H4 (cell line): ENCODE measurements at places on chromosomes 7 and 10. TPM values are rescaled to one million over a fixed set of nuclear protein-coding genes. Genes with fewer than 3 reads are reported as not detected.

Gene GET4
- total RNA-seq: 42.0 and 50.6 TPM in 2 replicates

Gene HOXA10
- 2.0 and 6.1 TPM in 2 replicates for total RNA-seq

Gene TRA2A
- total RNA-seq: 21.2 and 27.7 TPM in 2 replicates

Gene FRA10AC1
- total RNA-seq: 0.74 and 2.0 TPM in 2 replicates

Gene FRAT1
- 0.89 and 1.6 TPM in 2 replicates for total RNA-seq

Gene TMEM140
- 18.6 and 27.3 TPM in 2 replicates for total RNA-seq

Gene ACTR3C
- total RNA-seq: 0.23 TPM in 1 of 2 replicates, not detected in the other

Gene AHR
- 234 and 274 TPM in 2 replicates for total RNA-seq

Gene SPDYE5
- total RNA-seq: not detected in 2 replicates

Gene NANOS1
- total RNA-seq: 4.7 and 6.7 TPM in 2 replicates

Gene COL17A1
- total RNA-seq: not detected in 2 replicates

Gene SLC18A3
- total RNA-seq: not detected in 2 replicates

Gene POLR1F
- 61.5 and 74.3 TPM in 2 replicates for total RNA-seq

Gene BET1
- 67.3 and 76.4 TPM in 2 replicates for total RNA-seq

DNA sequence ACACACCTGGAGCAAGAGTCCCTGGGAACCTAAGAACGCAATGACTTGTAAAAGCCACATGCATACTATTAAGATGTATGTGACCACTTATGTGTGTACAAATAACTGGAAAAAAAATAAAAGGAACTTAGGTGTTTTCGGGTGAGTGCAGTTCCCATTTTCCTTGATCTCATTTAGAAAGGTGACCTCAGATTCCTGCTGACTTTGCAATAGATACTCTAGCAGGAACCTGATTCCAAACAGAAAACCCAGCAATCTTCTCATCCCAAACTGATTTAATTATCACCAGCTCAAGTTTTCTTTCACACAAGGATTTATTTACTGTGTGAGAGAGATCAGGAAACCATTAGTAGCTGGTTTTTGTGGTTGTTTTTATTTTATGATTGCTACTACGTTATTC lies 56.5 kb upstream of the LRGUK start:
- DNase-seq: no peak

- no peak for DNase-seq
These were observed 4.6 kb downstream of the INPP5A start for GRCh38 chr10:132542086-132542775.

DNA sequence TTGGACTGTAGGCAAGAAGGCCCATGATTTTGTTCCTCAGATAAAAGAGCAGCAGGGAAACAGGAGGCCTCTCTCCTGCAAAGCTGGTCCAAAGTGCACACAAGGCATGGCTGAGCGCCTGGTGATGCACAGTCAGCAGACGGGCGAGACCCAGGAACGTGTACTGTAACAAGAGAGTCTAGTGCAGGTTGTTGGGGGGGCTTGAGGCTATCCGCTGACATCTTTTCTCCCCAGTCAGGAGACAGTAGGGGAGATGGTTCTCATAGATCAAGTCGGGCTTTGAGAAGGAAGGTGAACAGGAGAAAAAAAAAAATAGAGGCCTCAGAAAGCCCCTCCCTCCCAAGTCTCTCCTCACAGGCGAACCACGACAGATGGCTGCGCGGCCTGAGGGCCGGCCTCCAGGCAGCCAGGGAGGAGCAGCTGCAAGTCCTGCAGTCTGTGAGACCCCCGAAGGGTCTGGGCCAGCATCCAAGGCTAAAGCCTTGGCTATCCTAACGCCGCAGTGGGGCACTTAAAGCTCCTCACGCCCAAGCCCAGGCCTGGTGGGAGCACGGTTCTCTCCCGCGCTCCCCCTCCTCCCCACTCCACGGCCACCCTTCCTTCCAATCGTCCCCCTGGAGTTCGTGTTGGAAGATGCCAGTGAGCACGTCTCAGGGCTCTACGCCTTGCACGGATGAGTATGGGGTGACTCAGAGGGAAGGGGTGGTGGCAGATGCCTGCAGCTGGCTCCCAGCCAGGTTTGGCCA lies 68.3 kb downstream of the PRKAG2 start:
- peak; percentile 78 for DNase-seq

DNA sequence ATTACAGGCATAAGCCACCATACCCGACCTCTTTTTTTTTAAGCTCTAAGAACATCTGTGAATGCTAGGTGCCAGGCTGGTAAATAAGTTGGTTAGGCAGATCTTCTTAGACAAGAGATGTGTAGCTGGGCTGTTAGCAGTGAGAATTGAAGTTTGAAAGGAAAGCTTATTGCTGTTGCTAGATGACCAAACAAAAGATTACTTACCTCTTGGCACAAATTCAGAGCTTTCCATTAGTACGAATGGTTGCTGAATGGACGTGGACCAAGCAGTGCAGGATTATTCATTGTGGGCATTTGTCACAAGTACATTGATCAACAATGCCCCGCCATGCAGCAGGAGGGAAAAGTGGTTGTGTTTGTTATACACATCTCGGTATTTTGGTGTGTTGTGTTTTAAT lies 131.2 kb downstream of the GFRA1 start:
- DNase-seq: no peak

DNA sequence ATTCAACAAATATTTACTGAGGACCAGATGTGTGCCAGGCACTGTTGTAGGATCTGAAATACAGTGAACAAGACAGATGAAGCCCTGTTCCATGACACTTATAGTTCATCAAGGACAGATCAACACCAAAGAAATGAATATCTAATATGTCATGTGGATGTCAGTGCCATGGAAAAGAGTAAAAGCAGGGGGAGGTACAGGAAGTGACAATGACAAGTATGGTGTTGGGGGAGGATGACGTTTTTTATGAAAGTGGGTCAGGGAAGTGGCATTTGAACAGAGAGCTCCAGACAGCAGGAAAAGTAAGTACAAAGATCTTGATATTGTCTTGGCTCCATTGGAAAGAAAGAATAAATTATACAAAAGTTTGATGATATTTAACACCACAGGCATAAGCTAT lies 7.0 kb upstream of the SFMBT2 start:
- no peak for DNase-seq

- no peak for DNase-seq
These were observed 15.7 kb upstream of the TNKS2 start for GRCh38 chr10:91782539-91782938.

DNA sequence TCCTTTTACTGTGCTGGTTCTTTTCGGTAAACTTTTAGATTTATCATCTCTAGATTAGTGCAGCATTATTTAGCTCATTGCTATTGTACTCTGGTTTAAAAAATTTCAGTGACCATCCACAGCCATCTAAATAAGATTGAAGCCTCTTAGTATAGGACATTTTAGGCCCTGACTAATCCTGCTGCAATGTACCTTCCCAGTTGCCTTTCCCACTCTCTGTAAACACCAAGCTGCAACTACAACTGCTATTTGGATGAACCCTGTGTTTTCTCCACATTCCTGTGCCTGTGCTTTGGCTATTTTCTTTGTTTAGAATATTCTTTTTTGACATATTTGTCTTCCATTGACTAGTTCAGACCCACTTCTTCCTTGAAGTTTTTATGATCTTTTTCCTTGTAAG lies 314.6 kb downstream of the AUTS2 start:
- no peak for DNase-seq

DNA sequence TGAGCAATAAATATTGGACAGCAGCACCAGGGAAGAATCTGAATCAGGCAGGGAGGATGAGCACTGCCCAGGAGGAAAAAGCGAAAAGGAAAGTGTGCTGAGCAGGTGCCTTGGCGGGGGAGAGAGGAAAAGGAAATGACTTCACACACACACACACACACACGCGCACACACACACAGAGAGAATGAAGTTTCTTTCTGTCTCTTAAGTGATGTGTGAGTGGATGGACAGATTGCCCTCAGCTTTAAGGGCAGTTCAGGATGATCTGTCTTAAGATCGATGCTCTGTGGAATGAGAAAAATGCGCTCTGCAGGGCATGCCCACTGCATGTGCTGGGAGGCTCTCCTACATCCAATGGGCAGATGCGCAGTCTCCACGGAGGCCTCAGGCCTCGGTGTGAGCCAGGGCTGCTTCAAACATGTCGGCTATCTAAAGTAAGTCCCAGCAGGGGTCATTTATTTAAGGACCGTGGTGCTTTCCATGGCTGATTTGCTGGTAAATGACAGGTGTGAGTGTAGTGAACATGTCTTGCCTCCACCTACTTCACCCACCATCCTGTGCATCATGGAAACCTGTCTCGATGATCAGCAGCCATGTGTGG lies 2.5 kb upstream of the ACBD5 start:
- DNase-seq: peak; percentile 65

DNA sequence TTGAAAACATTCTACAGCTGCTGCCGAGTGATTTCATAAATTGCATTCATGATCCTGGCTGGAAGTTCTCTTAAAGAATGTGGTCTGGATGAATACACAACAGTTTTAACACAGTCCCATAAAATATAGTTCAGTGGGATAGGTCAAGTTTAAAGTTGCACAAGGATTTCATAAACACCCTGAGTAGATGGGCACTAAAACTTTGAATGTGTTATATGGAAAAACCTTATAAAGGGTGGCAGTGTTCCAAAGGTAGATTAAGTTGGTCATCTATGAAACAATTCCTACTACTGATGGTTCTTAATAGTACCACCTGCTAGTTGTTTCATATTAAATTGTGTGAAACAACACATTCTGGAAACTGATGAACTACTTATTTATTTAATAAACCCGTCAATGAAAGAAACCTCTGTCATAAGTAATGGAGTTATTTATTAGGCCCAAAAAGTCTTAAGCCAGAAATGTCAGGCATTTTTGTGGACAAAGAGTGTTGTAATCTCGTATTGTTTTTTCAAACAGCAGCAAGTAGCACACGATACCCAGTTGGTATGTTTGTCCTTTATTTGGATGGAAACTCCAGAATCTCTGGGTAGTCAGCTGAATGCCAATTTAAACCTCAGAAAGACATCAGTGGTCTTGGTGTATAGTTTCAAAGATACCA lies 14.3 kb upstream of the RPA3 start:
- peak; percentile 89 for DNase-seq

DNA sequence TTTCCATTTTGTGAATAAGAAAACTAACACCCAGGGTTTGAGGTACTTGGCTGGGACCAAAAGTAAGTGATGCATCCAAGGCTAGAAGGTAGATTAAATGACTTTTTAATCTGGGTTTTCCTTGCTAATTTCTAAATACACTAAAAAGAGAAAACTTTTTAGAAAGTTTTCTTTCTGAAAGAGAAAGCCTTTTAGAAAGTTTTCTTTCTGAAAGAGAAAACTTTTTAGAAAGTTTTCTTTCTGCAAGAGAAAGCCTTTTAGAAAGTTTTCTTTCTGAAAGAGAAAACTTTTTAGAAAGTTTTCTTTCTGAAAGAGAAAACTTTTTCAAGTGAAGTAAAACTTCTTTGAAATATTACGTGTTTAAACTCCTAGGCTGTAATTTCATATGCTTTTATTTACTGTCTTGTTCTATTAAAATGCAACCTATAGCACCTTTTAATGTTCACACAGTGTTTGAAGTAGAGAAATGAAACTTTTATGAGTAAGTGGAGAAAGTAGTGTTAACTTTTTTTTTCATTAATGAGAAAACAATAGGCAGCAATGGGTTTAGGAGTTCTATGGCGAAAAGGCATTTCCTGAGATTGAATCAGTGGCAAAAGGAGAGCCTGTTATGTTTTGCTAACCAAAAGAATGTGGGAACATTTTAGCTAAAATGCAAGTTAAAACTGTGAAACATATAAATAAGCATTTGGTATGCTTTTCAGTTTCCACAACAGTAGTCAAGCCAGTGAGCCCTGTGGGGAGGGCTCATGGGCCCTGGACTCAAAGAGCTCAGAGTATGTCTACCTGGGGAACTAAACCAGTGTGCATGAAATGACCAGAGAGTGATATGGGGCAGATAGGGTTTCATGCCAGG lies 103.7 kb downstream of the RBM20 start:
- DNase-seq: no peak

DNA sequence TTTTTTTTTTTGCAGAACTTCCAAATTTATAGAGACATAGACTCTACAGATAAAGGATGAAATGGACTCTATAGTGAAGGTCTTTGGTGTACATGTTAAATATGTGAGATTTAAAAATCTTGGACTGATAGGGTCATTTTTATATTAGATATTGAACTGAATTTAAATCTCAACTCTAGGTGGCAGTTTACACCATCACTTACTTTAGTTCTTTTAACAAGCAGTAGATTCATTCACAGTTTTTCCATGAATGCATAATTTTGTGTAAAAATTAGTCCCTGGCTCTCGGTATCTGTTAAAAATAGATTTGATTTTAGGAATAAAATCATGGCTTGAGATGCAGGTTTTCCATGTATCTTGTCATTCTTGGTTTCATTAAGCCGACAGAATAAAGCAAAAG lies 31.1 kb upstream of the SNX13 start:
- peak; percentile 22 for DNase-seq

- DNase-seq: peak; percentile 60
These were observed 727.9 kb upstream of the KCND2 start for GRCh38 chr7:119545118-119545517.

DNA sequence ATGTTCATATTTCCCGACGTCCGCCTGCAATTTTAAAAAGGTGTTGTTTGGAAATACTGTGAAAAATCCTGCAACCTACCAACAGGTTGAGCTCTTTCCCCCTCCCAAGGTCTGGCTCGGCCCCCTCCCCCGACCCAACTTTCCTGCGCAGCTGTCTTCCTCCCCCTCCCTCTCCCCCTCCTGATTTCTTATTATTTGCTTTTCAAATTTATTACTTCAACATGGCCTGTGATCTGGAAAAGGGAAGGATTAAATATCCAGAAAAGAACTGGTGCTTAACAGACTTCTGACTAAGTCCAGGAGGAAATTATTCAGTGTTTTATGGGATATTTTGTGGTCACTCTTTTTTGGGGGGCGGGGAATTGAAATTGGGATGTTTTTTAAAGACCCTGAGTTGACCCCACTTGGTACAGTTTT lies 2.4 kb downstream of the ARID5B start:
- no peak for DNase-seq

- no peak for DNase-seq
These were observed 69.4 kb downstream of the ARMH3 start for GRCh38 chr10:101986624-101986971.

GRCh38 chr10:62580396-62580795 lies 206.2 kb downstream of the ZNF365 start:
- DNase-seq: no peak

GRCh38 chr10:131198843-131199242 lies 112.7 kb downstream of the TCERG1L start:
- no peak for DNase-seq

GRCh38 chr10:49173853-49174252 lies 14.3 kb downstream of the TMEM273 start:
- DNase-seq: no peak
